Stimulated activated CD8-positive, alpha-beta memory T cell treated with anti-CD3 and anti-CD28 coated beads, Interleukin-4, amount 100 ng/mL, for 48 hours (primary cell): ENCODE measurements at places on chromosomes 6 and 20.

GRCh38 chr6:21633511-21634109 lies 40.1 kb downstream of the SOX4 start:
- DNase-seq: no peak

DNA sequence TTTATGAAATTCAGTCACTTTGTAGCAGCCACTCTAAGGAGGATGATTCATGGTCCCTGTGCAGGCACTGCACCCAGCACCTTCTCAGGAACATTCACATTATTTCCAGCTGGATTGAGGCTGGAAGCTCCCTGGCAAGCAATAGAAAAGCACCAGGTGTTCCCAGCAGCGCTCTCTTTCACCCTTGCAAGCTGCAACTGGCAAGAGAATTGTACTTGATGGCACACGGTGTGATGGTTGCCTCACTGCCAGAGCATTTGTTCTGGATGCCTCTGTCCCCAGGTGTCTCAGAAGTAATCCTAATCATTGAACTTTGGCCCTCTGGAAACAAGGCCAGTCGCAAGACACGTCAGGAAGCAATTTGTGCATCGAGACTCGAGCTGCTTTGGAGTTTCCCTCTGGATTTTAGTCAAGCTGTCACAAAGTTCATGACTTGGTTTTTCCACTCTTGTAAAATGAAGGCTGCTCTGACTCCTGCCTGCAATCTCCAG lies 24.9 kb upstream of the PHACTR2 start:
- no peak for DNase-seq

GRCh38 chr6:25028328-25028727 lies 92.6 kb upstream of the RIPOR2 start:
- DNase-seq: no peak

- DNase-seq: no peak
Observed at GRCh38 chr6:109081026-109081425, 13.6 kb downstream of the SESN1 start.

DNA sequence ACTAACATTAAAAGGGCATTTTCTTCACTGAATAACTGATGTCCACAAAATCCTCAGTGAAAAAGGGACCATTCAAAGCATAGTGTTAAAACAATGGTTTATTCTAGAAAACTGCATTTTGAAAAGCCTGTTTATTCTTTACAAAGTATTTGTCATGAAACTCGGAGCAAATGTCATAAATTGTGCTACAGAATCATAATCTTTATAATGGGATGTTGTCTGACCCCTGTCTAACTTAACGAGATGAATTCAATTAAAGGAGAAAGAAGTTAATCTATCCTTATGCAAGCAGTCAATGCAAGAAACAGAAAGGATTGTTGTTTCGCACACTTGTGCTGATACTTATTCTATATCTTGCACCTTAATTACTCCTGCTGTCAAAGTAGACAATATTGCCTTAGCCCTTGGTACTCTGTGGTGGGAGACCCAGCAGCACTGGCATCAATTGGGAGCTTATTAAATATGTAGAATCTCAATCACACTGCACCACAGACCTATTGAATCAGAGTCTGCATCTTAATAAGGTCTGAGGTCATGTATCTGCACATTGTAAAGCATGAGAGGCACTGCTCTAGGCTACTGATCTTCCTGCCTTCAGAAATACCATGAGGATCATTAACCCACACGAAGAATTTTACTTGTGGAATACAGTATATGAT lies 708.3 kb downstream of the HDGFL1 start:
- no peak for DNase-seq

DNA sequence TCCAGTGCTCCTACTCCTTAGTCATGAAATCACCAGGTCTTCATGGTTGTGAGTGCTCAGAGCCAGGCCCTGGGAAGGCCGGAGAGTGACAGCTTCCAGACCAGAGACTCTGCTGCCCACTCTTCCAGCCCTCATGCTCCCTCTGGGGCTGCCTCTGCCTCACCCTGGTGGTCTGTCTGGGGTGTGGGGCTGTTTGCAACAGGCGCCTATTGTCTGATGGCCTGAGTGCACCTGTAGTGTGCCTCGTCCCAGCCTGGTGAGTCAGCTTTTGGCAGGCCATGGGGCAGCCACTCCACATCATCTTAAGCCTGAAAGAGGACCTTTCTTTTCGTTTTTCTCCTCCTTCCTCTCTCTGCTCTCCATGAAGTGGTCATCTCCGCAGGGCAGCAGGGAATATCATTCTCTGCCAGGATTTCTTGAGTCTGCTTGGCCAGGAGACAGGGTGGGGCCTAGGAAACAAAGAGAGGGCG lies 173.8 kb downstream of the VEGFA start:
- DNase-seq: peak; percentile 11

DNA sequence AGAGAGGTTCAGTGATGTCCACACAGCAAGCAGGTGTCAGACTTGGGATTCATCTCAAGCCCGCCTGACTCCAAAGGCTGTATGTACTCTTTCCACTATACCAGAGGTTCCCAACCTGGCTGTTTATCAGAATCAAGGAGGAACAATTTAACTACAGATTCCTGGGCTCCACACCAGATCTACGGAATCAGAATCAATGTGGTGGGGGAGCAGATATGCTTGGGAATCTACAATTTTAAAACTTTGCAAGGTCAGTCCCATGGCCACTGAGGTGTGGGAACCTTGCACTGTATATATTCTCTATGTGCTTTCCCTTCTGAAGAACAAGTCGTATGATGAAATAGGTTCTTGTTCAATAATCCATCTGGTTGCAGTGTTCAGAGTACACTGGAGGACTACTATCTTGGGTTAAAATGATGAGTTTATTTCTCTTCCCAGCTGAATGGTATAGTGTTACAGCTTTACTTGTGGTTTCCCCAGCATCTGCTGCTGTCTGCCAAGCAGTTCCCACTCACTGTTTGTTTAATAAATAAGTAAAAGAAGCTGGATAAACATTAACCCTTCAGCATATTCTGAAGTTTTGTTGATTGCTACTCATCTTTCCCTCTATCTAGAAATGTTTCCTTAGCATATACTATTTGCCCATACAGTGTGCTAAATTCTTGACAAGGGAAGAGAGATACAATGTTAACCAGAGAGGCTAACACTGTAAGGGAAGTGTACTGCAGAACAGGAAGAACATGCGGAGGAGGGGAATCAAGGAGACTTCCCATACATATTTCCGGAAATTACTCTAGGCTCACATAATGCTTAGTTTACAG lies 9.9 kb downstream of the TTI1 start:
- no peak for DNase-seq
